Naive thymus-derived CD4-positive, alpha-beta T cell (primary cell): ENCODE measurements at places on chromosomes 7 and 10. TPM values are rescaled to one million over a fixed set of nuclear protein-coding genes. Genes with fewer than 3 reads are reported as not detected.

- DNase-seq = peak; percentile 26
These were observed 28.4 kb upstream of the IFRD1 start for GRCh38 chr7:112421666-112422486.

SORCS1 gene
- total RNA-seq = not detected

GRCh38 chr10:49585387-49585786 lies 24.7 kb upstream of the SLC18A3 start:
- no peak for DNase-seq

PRSS1 gene
- total RNA-seq = not detected in 2 replicates

ATG9B gene
- total RNA-seq = 32.5 TPM

- no peak for DNase-seq
These were observed 951.1 kb upstream of the ZNF722 start for GRCh38 chr7:63047546-63047945.

DNA sequence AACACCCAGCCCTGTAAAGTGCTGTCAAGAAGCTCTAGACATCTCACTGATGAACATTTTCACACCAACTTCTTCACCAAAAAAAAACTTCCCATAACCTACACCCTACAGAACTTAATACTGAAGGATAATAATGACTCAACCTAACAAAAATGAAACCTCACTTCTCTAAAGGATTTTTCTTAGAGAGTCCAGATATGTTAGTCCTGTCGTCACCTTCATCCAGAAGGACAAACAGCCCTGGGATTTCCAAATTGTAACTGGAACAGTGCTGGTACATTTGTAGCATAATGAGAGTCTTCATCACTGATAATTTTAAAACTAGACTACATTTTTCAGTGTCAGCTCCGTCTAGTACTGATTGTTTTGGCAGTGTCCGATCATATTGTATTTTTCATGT lies 528.6 kb upstream of the CELF2 start:
- no peak for DNase-seq

GRCh38 chr7:11667810-11668185 lies 164.2 kb downstream of the THSD7A start:
- DNase-seq = no peak

- DNase-seq = no peak
These were observed 289.4 kb upstream of the SP8 start for GRCh38 chr7:21076054-21076453.

DNA sequence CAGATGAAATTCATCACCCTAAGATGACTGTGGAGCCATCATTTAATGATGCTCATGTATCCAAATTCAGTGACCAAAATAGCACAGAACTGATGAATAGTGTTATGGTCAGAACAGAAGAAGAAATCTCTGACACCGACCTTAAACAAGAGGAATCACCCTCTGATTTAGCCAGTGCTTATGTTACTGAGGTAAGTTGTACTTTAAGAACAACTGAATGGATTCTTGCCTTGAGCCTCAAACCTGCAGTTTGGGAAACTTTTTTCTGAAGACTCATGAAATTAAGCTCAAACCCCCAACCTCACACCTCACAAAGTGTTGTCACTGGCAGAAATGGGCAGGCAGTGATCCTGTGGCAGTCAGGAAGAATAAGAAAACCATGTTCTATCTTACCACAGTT lies 25.6 kb downstream of the TMEM243 start:
- no peak for DNase-seq

DNA sequence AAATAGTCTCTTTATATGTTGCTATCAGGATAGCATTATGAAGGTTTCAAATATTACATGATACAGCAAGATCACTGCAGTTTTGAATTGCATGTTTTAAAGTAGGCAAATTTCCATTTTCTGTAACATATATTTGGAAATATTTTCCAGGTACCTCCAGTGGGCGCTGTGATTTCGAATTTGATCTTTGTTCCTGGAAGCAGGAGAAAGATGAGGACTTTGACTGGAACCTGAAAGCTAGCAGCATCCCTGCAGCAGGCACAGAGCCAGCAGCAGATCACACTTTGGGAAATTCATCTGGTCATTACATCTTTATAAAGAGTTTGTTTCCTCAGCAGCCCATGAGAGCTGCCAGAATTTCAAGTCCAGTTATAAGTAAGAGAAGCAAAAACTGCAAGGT lies 299.0 kb downstream of the MALRD1 start:
- DNase-seq = no peak

GRCh38 chr10:1199897-1200721 lies 143.9 kb downstream of the WDR37 start:
- no peak for DNase-seq

GRCh38 chr7:116955801-116956476 lies 2.6 kb downstream of the ST7 start:
- no peak for DNase-seq

DNA sequence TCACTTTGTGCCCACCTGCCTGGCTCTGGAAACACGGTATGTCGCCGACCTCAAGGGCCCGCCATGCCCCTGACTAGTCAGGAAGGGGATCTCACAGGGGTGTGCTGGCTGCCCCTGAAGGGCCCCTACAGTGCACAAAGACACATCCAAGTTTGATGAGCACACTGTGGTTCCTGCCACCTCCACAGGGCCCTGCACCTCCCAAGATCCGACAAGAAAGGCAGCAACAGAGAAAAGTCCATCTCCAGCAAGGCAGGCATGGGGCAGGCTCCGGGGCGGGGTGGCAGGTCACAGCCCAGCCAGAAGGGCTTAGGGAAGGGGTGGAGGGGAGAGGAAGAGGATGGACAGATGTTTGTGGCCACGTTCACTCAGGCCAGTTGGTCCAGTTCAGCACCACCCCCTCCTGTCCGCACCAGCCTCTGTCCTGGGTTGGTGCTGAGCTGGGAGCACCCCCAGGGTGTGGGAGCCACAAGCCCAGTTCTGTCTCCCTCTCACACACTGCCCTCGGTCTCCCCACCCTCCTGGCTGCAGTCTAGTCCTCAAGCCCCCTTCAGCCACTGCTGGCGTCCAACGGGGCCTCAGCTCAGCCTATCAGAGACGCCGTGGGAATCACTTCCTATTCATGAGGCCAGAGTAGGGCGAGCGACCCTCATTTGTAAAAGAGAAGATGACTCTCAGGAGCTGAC lies 11.5 kb downstream of the DRGX start:
- DNase-seq = no peak

KMT2C gene
- total RNA-seq = 109 TPM

DNA sequence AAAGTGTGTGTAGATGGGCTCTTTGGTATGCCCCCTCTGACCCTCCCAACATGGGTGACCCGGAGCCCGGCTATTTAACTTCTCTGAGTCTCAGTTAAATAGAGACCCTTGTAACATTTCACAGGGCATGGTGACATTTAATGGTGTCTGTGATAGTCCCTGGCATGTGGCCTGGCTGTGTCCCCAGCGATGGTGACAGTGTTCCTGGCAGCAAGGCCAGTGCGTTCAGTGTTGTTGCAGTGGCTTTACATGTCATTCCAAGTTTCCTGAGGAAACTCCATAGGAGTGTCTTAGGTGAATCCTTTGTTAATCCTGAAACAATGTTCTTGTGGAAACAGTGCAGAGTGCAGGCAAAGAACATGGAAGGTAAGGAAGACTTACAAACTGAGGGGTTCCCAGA lies 137.0 kb downstream of the RAMP3 start:
- no peak for DNase-seq

GRCh38 chr7:15167912-15168311 lies 265.4 kb upstream of the DGKB start:
- no peak for DNase-seq

DNA sequence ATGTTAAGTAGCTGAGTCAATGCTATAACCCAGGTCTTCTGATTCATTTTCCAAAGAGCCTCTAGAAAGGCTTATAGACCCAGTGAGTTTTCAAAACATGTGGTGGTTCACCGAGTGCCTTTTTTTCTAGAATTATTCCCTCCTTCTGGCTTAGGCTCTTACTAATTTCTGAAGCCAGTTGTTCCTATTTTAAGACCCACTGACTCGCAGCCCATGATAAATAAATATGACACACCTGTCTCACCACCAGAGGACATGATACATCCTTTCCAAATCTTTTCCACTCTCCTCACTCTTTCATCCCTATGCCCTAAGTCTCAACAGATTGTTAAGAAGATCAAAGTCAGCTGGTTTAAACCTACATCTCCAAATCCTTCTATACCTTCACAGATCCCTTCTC lies 126.0 kb upstream of the WNT16 start:
- no peak for DNase-seq

DNA sequence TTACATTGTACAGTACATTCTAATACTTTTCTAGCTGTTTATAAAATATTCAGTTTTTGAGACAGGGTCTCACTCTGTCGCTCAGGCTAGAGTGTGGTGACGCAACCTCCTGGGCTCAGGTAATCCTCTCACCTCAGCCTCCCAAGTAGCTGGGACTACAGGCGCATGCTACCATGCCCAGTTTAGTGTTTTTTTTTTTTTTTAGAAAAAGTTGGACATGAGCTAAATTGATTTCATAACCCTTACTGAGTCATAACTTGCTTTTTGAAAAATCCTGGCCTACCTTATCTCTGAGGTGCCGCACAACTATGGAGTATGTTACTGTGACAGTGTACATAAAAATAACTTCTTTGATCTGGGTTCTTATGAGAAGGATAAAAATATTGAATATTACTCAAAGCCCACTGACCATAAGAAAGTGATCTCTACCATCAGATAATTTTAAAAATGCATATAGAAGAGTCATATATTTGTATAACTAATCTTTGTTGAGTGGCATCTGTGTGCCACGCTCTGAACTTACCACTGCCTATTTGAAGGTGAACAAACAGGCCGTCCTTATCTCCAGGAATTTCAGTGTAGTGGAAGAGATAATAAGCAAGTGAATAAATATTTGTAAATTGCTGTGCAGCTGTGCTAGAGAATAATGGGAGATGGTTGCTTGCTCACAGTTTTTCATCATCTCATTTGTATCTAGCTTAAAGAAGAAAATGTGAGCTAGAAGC lies 73.2 kb downstream of the PPP1R9A start:
- no peak for DNase-seq

DNA sequence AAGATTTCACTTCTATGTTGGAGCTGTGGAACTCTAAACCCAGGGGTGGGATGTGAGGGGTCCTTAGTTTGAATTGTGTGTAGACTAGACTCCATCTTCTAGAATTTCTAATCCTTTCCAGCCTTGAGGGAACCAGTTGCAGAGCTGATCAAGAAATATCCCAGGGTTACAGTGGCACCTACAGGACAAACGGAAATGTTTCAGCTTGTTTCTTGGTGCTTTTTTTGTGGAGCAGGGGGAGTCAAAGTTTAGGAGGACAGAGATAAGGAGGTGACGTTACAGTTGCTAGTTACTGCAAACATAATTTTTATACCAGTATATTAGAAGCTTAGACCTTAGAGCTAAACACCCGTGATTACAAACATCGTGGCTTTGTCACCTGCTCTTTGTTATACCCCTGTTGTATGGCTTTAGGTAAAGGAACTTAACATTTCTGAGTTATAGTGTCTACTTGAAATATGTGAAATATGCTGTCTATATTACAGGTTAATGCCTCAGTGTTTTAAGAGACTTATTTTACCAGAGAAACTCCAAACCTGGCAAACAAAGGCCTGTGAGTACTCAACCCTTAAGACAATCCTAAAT lies 84.5 kb upstream of the DYNC1I1 start:
- no peak for DNase-seq

- no peak for DNase-seq
These were observed 1.8 kb downstream of the BRI3 start for GRCh38 chr7:98283127-98283886.

DNA sequence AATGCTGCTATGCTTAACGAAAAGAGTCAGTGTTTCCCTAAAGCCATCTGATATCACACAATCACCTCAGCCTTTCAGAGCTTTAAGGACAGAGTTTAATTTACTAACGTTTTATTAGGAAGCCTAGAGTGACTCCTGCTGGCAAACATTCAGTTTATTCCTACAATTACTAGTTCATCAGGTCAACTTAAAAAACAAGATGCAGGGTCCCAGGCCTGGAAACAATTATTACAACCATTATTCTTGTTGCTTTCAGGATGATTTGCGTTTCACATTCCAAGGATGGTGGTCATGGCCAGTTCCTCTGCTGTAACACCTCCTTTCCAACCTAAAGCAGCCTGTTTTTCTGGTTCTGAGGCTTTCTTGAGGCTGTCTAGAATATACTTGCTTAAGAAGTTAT lies 1.5 kb upstream of the FAM53B start:
- DNase-seq = no peak

C1GALT1 gene
- total RNA-seq = 55.6 TPM

MYOF gene
- total RNA-seq = 1.5 TPM

RNF133 gene
- total RNA-seq = not detected

FMC1 gene
- total RNA-seq = 5.1 TPM

DNA sequence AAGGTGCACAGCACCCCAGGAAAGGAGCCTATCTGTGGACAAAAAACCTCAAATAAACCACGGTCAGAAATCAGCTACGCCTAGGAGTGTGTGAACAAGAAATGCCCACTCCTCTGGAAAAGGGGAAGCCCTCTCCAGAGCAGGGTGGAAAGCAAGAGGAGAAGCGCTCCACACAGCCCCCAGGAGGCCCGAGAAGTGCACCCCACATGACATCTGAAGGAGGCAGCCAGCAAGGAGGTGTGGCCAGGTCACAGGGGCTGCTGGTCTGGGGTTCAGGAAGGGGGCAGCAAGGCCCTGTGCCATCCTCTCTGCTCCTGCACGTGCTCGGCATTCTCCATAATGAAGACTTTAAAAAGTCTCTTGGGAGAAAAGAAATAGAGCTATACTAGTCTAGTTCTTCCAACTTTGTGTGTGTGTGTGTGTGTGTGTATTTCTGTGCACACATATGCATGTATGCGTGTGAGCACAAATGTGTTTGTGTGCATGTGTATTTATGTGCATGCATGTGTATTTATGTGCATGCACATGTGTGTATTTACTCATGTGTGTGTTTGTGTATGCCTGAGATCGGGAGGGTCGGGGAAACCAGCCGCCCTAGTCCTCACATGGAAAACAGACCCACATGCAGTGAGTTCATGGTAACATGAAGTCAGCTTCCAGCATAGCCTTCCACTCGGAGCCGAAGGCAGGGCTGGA lies 76.5 kb downstream of the TNS3 start:
- no peak for DNase-seq

DNA sequence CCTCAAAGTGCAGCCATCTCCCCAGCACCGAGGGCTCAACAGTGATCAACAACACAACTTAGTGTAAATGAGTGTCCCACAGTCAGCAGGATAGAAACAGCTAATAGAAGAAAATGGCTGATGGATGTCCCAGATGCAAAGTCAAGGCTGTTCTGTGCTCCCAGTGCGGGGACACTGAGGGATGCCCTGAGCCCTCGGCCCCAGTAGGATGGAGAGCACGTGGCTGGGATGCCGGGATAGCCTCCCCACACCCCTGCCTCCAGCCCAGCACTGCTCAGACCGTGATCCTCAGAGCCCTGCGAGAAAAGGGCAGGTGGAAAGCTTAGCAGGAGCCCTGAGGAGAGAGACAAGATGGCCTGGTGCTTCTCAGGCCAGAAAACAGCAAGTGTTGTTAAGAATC lies 243.9 kb upstream of the TCERG1L start:
- no peak for DNase-seq

DNA sequence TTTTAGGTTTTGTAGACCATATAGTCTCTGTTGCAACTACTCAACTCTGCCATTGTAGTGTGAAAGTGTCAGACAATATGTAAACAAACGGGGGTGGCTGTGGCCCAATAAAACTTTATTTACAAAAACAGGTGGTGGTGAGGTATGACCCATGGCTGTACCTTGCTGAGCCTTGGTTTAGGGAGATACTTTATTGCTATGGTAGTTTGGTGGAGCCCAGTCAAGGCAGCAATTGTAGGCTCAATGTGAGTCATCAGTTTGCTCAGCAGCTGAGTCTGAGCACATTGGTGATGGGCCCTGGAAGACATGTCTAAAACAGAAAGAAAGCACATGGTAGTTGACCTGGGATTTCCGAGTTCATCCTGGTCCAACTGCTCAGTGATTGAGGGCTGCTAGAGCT lies 242.5 kb downstream of the REEP3 start:
- DNase-seq = no peak

PGAM2 gene
- total RNA-seq = 2.8 TPM
